ENCODE measurements at places on chromosomes 1 and 21.

GRCh38 chr1:204461331-204462228 lies 33.0 kb downstream of the PIK3C2B start:
- DNase-seq = no peak

- DNase-seq = no peak
These were observed 35.9 kb upstream of the RD3 start for GRCh38 chr1:211527888-211528287.

DNA sequence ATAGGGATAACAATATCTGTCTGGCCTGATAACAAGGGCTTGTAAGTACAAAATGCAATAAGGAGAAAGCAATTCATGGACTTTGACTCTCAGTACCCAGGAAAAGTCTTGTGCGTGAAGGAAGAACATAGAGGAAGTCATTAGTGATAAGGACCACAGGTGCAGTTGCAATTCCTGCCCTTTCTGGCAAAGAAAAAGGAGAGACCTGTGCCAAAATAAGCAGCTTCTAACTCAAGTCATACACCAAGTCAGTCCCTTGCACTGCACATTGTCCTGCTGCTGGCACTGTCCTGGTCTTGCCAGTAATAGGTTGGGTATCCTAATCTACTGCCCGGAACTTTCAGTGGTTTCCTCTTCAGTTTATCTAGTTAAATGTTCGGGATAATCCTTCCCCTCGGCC lies 14.8 kb upstream of the SOD1 start:
- no peak for DNase-seq

- DNase-seq = no peak
These were observed 66.4 kb upstream of the IL12RB2 start for GRCh38 chr1:67241200-67241746.

DNA sequence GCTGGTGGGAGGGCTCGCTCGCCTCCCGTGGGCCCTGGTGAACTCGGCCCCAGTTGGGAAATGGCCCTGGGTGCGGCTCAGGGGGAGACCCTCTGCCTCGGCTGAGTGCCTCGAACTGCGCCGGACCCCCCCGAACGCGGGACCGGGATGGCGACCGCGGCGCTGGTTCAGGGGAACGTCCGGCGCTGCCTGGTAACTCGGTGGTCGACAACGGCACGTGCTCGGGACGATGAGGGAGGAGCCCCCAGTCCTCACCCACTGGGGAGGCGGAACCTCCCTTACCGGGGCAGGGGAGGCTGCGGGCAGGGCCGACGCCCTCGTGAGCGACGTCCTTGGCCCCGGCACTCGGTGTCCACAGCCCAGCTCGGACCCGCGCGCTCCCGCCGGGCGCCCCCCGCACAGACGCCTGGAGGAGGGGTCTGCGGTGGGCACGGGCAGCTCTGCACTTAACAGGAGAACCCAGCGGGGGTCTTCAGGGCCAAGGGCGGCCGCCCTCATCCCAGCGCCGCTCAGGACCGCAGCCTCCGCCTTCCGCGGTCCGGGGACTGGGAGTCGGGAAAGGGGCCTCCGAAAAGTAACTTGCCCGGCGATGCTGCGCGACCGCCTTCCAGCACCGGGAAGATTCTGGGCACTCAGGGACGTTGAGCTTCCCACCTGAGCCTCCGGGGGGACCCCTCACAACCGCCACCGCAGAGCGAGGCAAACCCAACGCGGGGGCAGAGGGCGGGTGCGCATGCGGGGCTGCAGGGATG lies 1.7 kb downstream of the HES4 start:
- no peak for DNase-seq

DNA sequence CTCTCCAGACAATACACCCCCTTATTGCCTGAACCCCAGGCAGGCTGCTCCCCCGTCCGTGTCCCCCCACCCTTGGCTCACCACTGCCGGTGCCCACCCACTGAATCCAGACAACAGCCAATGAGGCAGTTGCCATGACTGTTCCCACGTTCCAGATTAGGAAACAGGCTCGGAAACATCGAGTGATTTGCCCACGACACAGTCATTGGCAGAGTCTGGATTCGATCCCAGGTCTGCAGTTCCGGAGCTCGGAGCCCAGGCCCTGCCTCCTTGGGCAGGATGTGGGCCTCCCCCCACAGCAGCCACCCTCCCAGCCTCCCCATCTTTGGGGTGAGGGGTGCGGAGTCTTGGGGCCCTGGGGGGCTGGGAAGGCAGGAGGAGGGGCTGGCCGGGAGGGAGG lies 20.3 kb upstream of the CLSTN1 start:
- DNase-seq = no peak

- DNase-seq = no peak
These were observed 6.0 kb downstream of the KLHDC8A start for GRCh38 chr1:205350691-205351141.

- no peak for DNase-seq
These were observed 17.5 kb downstream of the DIO1 start for GRCh38 chr1:53911442-53911841.
